ENCODE measurements at places on chromosomes 5 and 9.

DNA sequence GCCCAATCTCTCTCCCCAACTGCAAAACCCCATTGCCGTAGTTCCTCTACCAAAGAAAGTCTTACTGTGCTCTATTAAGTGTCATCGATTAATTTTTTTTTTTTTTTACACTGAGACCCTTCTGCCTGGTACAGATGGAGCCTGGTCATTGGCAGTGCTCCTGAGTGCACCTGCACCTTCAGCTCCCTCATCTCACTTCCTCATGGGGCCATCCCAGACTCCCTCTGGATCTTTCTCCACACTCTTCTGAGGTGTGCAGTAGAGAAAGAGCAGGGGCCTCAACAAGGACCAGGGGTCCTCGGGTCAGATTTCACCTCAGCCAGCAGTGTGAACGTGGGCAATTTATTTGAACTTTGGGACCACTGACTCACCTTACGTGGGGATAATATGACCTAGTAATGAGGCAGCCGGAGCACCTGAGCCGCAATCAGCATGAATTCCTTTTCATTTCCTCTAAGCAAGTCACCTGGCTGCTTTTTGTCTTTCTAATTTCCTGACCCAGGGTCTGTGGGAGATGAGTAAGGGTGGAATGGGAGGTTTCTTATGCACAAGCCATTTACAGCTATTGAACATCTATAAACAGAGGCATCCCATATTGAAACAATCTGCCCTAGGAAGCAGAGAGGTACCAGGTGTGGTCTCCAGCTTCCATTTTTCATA is 22.3 kb upstream of the GABRP start:
- DNase-seq = no peak

GRCh38 chr5:175866377-175866907 is 4.9 kb upstream of the CPLX2 start:
- no peak for DNase-seq

GRCh38 chr5:83000428-83000827 is 76.8 kb downstream of the TMEM167A start:
- DNase-seq = no peak

- DNase-seq = no peak
These were observed 95.7 kb downstream of the ANKH start for GRCh38 chr5:14775857-14776256.

GRCh38 chr9:21779397-21779796 is 23.0 kb upstream of the MTAP start:
- no peak for DNase-seq

Data from testis (tissue), 5 donors.